ENCODE measurements at places on chromosomes 5 and 9. TPM values are rescaled to one million over a fixed set of nuclear protein-coding genes. Genes with fewer than 3 reads are reported as not detected.

GPRIN1 gene
- 3.0 TPM for total RNA-seq

CKMT2 gene
- total RNA-seq: not detected

ZFP2 gene
- total RNA-seq: 0.54 TPM

CDKN2A gene
- total RNA-seq: not detected

AP3B1 gene
- total RNA-seq: 39.7 TPM

CXXC5 gene
- total RNA-seq: 7.8 TPM

IL4 gene
- total RNA-seq: not detected

C9orf153 gene
- not detected for total RNA-seq

HK3 gene
- total RNA-seq: not detected

CLIC3 gene
- total RNA-seq: 1.2 TPM

FRRS1L gene
- not detected for total RNA-seq

TSSK1B gene
- 0.39 TPM for total RNA-seq

CTNND2 gene
- not detected for total RNA-seq

ARID3C gene
- total RNA-seq: not detected

PCDHB5 gene
- total RNA-seq: 1.7 TPM

COL27A1 gene
- total RNA-seq: 1.3 TPM

SLC4A9 gene
- not detected for total RNA-seq

HRCT1 gene
- 4.4 TPM for total RNA-seq

INSL6 gene
- not detected for total RNA-seq

MARCOL gene
- total RNA-seq: not detected

BTNL3 gene
- total RNA-seq: not detected

Data from MCF 10A (cell line).